GOT3 (cell line): ENCODE measurements at places on chromosomes 5 and 9.

- DNase-seq = no peak
Measured at GRCh38 chr5:136811551-136811950, 446.2 kb upstream of the TRPC7 start.

- DNase-seq = peak; percentile 20
Measured at GRCh38 chr5:157761690-157762621, 18.4 kb downstream of the LSM11 start.

DNA sequence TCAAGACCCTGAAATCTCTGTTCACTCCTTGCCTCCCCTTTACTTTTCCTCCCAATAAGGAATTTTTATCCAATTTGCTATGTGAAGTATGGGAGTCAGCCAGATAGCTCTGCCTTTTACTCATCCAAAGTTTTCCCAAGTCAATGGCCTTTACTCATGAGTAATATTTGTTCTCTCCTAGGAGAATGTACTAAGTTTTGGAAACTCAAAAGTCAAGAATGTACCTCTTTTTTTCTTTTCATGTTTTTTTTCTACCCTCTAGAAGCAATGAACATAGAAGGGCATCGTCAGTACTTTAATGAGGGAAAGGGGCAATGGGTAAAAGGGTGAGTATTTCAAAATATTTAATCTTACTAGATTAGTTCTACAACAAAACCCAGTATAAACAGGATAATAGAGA is 140.2 kb upstream of the SGCD start:
- DNase-seq = no peak

GRCh38 chr9:137049544-137050449 is 3.8 kb upstream of the NPDC1 start:
- DNase-seq = no peak

DNA sequence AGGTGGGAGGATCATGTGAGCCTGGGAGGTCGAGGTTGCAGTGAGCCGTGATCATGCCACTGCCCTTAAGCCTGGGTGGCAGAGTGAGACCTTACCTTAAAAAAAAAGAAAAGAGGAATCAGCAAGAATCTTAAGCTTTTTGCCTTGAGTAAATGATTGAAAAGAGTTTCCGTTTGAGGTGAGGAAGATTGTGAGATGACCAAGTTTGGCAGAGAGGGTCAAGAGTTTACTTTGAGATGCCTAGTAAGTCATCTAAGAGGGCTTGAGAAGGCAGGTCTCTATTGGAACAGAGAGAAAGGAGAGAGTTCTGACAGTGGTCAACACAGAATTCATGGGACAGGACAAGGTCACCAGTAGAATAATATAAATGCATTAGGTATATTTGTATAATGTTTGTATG is 572.1 kb downstream of the TLE4 start:
- no peak for DNase-seq

- no peak for DNase-seq
Measured at GRCh38 chr5:40266952-40267351, 412.8 kb upstream of the PTGER4 start.

- DNase-seq = no peak
Measured at GRCh38 chr9:109316207-109316640, 4.6 kb downstream of the EPB41L4B start.

GRCh38 chr5:40440746-40441145 is 239.0 kb upstream of the PTGER4 start:
- DNase-seq = no peak

DNA sequence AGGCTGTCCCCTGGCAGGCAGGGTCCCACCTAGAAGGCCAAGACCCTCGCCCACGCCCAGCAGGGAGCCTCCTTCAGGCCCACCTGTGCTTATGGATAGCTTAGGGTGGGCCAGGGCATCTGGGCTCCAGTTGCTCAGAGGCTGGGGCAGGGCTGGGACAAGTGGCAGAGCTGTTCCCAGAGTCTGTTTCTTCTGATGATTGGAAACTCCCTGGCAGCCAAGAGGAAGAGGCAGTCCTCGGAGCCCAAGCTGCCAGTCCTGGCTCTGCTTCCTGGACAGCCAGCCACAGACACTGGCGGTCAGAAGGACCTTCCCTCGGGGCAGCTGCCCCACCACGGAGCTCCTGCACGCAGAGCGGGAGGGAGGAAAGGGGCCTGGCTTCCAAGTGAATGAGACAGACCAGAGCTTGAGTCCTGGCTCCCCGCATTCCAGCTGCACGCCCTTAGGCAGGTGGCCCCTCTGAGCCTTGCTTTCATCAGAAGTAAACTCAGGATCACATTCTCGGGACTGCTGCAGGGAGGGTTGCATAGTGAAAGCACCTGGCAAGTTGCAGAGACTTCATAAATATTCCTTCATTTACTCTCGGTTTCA is 37.9 kb upstream of the GABRP start:
- no peak for DNase-seq

GRCh38 chr5:144336191-144336961 is 165.7 kb downstream of the KCTD16 start:
- DNase-seq = no peak

DNA sequence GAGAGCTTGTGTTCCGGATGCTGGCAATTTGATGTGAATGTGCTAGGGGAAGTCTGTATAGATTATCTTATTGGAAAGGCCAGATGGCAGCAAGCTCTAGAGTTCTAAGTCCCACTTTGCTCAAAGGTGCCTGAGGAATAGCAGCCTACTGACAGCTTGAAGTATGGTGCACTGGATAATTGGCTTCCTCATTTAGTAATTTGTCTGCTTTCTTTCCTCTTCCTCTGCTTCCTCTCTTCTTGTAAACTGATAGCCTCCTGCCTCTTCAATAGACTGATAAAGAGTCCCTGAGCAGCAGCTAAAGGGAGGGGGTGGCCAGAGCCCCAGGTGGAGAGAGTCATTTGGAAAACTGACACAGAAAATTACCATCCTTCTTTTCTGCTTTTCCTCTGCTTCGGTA is 177.3 kb downstream of the FGF1 start:
- no peak for DNase-seq

DNA sequence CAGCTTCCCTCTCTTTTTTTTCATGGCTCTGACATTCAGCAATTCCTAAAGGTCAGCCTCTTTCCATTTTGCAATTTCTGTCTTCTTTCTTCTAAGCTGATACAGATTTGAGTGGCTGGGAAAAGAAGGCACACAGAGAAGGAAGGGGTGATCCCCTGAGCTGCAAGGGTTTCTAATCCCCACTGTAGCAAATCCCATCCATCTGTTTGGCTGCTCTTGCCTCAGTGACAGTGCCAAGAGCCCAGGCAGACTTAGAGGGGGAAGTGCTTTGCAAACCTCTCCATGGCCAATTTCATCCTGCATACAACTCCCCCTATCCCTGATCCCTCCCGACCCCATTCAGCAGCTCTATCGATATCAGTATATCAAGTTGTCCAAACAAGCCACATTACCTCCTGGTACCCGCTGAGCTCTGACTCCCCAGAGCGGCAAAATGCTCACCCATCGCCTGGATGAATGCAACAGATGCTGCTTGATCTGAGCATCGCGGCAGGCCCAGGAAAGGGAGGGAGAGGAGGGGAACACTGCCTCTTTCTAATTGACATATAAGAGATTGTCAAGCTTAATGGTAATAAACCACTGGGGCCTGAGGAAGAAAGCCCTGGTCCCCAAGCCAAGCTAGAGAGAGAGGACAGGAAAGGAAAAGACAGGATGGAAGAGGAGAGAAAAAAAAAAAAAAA is 268.9 kb downstream of the ASTN2 start:
- DNase-seq = no peak

- DNase-seq = no peak
Measured at GRCh38 chr5:115435778-115436712, 108.5 kb downstream of the FEM1C start.

GRCh38 chr9:120436983-120437475 is 142.9 kb downstream of the CDK5RAP2 start:
- no peak for DNase-seq

DNA sequence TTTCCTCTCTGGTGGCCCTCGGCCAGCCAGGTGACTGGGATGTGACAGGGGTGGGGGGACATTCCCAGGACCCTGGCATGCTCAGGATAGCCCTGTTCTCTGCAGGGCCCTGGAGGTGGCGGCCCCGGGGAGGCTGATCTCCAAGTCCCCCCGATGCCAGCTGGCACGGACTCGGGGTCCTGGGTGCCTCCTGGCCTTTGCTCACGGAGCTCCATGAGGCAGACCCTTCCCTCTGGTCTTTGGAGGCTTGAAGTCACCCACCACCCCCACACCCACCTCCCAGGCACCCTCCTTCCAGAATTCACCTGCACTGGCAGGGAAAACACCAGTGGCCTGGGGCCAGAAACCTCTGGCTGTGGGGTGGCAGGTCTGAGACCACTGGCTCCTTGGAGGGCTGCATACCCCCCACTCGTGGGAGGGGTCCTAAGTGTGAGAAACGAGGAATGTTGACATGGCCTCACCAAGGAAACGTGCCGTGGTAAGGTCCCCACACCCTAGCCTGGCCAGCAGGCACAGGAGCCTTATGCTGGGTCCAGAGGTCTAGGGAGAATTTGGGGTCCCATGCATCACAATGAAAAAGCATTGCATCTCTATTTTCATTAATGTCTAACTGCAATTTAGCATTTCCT is 130.8 kb upstream of the FAM120A start:
- DNase-seq = no peak

- no peak for DNase-seq
Measured at GRCh38 chr9:36828611-36829013, 205.5 kb downstream of the PAX5 start.

DNA sequence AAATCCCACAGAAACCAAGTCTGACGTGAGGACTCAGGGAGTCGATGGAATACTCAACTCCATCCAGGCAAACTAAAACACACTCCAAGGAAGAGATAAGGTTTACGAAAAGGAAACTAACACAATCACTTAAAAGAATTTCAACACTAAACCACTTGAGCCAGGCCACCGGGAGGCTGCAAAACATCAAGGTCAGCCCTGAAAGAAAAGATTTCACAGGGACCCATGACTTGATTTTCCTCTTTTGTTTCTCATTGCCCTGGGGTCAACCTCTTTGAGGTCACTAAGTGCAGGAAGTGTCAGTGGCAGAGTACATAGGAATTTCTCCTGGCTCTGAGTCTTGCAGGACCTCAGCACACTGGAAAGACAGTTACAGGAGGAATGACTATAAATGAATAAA is 77.8 kb upstream of the TARS1 start:
- no peak for DNase-seq

DNA sequence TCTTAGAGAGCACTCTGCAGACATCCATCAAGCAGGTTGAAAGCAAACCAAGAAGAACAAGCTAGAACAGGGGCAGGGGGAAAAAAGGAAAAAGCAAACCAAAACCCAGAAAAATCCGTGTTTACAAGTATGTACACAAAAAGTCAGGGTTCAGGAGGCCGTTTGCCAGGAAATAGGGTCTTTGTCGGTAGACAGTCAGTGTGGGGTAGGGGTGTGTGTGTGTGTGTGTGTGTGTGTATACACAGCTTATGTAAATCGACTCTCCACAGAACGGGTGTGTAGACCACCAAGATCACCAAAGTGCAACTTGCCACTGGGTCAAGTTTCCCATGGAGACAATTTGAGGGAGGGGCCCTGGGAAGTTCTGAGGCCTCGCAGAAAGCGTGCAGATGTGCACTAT is 13.1 kb downstream of the SPRY4 start:
- DNase-seq = no peak

GRCh38 chr9:133870598-133871595 is 121.2 kb downstream of the VAV2 start:
- DNase-seq = no peak

DNA sequence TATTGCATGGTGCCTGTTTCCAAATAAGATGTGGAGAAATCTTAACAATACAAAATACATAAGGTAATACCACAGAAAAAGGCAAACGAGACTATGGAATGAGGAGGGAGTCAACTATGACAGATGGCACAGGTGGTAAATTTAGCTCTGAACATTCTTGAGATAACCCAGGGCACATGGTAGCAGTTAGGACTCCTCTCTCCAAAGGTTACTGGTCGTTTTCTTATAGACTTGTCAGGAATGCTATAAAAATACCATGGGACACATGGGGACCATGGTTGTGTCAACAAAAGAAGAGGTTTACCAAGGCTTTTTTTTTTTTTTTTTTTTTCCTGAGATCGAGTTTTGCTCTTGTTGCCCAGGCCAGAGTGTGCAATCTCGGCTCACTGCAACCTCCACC is 209.4 kb upstream of the RFX3 start:
- no peak for DNase-seq

- no peak for DNase-seq
Measured at GRCh38 chr9:3431890-3432289, 93.9 kb downstream of the RFX3 start.

GRCh38 chr9:16133556-16134227 is 580.8 kb downstream of the CCDC171 start:
- DNase-seq = no peak

GRCh38 chr5:76544268-76544926 is 78.8 kb downstream of the F2RL2 start:
- DNase-seq = no peak

- no peak for DNase-seq
Measured at GRCh38 chr5:57174128-57174889, 450 bp downstream of the GPBP1 start.

DNA sequence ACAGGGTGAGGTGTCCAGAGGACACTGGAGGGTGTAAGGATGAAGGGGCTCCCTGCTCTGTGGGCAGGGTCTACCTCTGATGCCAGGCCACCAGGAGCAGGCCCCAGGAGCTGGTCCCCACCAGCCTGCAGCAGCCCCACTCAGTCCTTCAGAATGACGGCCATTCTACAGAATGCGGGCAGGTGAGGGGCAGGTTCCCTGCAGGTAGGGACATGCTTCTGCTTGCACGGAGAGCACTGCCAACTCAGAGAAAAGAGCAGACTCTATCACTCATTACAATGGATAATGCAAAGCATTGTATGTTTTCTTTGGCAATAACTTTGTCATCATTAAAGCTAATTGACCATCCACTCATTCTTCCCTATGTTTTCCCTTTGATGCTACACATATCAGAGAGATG is 39.0 kb downstream of the DDX31 start:
- DNase-seq = no peak

DNA sequence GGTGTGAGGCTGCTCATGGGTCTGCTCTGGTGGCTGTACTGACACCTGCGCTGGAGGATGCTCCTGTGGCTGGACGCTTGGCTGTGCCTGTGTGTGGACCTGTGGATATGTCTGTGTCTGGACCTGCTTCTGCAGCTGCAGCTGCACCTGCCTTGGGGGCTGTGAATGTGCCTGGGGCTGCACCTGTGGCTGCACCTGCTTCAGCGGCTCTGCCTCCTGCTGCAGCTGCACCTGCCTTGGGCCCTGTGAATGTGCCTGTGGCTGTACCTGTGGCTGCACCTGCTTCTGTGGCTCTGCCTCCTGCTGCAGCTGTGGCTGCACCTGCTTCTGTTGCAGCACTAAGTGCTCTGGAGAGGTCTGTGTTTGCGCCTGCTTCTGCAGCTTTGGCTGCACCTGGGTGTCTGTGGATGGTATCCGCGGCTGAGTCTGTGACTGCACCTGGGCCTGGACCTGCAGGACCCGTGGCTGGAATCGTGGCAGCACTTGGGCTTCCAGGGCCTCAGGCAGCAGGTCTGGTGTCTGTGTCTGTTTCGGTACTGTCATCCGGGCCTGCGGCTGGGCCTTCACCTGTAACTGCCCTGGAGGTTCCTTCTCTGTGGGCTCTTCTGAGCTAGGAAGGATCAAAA is 12.5 kb downstream of the CIZ1 start:
- DNase-seq = no peak
